Epithelial cell of esophagus (primary cell): ENCODE measurements at places on chromosomes 2 and 18.

GRCh38 chr2:32772638-32773447 is 145.0 kb downstream of the TTC27 start:
- DNase-seq, result peak; percentile 50

DNA sequence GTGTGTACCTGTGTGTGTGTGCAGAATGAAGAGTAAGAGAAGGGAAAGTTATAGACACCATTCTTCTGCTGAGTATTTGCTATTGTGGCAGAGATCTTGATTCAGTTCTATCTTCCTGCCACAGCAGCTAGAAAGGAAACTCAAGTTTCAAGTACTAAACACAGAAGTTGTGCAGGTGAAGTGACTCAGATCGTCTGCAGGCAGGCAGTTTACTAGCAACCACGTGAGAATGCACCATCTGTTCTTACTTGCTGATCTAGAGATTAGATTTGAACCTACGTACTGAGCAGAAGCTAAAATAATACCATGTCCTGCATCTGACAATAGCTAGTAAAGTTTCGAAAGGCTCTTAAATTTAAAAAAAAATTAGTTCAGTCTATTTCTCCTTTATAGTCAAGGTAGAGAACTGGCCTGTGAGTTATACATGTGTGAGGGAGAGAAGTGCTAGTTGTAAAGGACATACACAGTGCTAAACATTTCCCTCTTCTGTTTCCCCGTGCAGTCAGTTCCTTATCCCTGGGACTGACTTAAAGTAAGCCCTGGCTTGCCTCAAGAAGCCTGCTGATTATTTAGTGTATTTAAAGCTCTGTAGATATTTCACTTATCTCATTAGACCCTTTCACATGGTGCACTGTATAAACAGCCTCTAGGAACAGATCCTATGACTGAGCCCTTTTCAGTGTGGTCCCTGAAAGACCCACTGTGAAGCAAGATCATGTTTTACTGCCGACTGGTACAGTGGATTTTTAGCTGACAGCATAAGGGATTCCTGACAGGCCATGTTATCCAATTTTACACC is 45.0 kb downstream of the SLC38A11 start:
- peak; percentile 84 for DNase-seq

- no peak for DNase-seq
Observed at GRCh38 chr2:86074256-86074655, 31.4 kb downstream of the POLR1A start.

- DNase-seq, result peak; percentile 53
Observed at GRCh38 chr2:48448274-48449061, 81.5 kb upstream of the STON1 start.

DNA sequence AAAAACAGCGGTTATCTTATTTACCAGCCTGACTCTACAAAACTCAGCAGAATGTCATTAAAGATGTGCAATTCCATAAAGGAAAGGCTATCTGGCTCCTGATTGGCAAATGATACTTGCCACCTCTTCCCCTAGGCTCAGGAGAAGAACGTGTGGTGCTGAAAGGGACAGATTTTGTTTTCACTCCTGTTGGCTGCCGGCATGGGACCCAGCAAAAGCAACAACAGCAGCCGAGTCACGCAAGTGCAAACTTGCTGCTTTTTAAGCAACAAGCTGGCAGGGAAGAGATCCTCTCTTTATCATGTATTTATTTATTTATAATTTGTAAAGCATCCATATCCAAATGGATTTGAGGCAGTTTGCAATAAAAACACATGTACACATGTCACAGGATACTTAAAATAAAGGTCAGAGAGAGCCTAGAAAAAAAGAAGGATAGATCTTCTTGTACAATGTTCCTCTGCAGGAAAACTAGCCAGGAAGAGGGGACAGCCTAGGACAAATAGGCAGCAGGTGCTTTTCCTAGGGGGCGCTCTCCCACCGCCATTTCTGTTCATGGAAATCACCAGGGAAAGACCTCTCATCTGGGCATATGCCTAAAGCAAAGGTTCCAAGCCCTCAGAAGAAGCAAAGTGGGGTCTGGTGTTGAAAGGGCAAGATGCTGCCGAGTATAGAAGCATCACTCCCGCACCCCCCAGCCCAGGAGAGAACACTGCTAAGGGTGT is 799.3 kb downstream of the BCL11A start:
- DNase-seq, result no peak
